ENCODE measurements at places on chromosomes 13 and 19.

DNA sequence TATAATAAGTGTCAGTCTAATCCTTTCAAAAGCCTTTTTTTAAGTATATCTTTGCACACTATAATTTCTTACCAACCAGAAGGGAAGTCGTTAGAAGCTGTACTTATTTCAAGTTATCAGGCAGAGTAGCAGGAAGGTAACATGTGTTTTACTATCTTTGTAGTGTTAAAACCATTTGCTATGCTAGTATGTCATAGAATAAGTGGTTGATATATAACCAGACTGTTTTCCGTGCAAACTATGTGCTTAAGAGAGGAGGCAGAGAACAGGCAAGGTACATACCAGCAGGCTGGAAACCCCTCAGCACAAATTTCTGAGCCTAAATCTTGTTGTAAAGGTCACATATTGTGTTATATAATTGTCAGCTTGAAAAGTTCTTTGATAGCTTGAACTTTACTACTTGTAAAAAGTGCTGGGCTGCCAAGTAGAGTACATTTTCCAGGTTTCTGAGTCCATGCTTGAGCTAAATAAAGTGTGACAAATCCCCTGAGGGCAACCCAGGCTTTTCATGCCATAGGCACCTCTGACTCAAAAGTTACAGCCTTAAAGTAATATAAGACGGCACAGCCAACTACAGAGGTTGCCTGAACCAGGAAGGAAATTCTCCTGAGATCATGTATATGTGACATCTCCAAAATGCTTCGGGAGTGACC is 1297.4 kb downstream of the PCDH9 start:
- no peaks in the 10 kb centered on the region for H3K27me3 ChIP-seq
- H3K27ac ChIP-seq, result no peak overlapping the region
- no peak for DNase-seq
- no peak overlapping the region for H3K4me3 ChIP-seq
- no peaks in the 10 kb centered on the region for H3K4me1 ChIP-seq

- no peak overlapping the region for H3K27ac ChIP-seq
- no peaks in the 10 kb centered on the region for H3K4me1 ChIP-seq
- H3K27me3 ChIP-seq, result no peaks in the 10 kb centered on the region
- no peak for DNase-seq
- H3K36me3 ChIP-seq, result no peaks in the 10 kb centered on the region
Measured at GRCh38 chr13:106036870-106037269, 498.6 kb downstream of the EFNB2 start.

DNA sequence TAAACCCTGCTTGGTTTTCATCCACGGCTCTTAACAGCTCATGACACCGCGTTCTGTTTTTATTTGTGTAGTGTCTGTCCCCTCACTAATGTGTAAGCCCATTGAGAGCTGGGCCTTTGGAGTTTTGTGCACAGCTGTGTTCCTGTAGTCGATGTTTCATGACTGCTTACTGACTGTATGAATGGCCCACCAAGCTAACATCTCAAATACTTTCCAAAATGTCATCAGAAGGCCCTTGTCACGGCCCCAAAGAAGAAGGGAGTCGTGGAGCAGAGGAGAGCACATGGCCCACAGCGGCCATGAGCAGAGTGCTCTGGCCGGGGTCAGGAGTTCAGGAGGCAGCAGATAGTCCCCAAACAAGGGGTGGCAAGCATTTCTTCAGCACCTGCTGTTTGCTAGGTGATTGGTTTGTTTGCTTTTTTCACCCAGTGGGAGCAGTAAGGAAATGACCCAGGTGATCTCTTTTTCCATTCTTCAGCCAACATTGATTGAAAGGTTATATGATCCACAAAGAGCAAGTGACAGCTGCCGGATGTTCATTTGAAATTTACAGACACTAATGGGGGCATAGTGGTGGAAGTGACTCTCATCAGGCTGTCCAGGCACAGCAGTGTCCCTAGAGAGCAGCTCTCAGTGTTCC is 315.2 kb downstream of the ATP8A2 start:
- no peaks in the 10 kb centered on the region for H3K36me3 ChIP-seq
- 0 out of 2 replicates have a peak overlapping the region, but pooled peaks have one; percentile 30 for H3K27ac ChIP-seq
- H3K27me3 ChIP-seq, result no peaks in the 10 kb centered on the region
- no peak for DNase-seq
- H3K4me1 ChIP-seq, result peaks cover 20% of the 10 kb centered on the region
- no peak overlapping the region for H3K4me3 ChIP-seq

- DNase-seq, result no peak
- H3K4me3 ChIP-seq, result no peak within 1 kb of the TSS
- H3K27me3 ChIP-seq, result no peaks in the 10 kb centered on the region
- H3K36me3 ChIP-seq, result no peaks in the 10 kb centered on the region
Measured at GRCh38 chr13:36432106-36432544, at the start of gene CCNA1. CCNA1 (plus strand) TSS chr13:36432495; CDS start chr13:36433057, 562 bp downstream.

DNA sequence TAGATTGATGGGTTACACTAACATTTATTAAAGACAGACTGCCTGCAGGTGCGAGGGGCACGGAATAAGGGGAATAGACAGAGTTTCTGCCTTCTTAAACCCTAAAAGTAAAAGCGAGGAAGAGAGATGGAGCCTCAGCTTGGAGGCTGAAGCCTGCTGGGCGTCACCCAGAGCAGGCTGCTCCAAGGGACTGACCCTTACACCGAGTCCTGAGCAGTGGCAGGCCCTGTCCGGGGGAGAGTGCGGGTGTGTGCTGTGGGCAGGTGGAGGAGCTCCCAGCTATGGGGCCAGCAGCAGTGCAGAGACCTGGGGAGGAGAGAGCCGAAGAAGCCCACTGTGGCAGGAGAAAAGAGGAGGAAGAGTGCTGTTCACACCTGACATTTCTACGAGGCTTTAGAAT is 86.4 kb downstream of the SOX1 start:
- no peaks in the 10 kb centered on the region for H3K27me3 ChIP-seq
- no peak overlapping the region for H3K4me3 ChIP-seq
- H3K36me3 ChIP-seq, result no peaks in the 10 kb centered on the region
- no peak for DNase-seq
- no peaks in the 10 kb centered on the region for H3K4me1 ChIP-seq

DNA sequence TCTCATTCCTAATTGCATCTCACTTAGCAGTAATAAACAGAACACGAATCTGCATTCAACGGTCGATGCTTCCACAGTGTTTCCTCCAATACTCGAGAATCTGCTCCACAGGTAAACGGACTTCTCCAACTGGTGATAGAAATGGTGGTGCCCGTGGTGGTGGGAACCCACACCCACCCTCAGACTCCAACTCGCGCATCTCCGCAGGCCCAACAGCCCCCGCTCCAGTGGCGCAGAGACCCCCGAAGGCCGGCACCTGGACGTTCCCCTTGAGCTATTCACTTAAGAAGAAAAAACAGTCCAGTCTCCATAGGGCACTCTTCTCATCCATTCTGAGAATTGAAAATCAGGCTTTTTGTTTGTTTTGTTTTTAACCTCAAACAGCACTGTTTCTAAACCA is 13.8 kb upstream of the RASA3 start:
- H3K36me3 ChIP-seq, result no peaks in the 10 kb centered on the region
- DNase-seq, result no peak
- no peak overlapping the region for H3K4me3 ChIP-seq
- no peaks in the 10 kb centered on the region for H3K27me3 ChIP-seq
- H3K4me1 ChIP-seq, result peaks cover 83% of the 10 kb centered on the region
- H3K27ac ChIP-seq, result no peak overlapping the region

DNA sequence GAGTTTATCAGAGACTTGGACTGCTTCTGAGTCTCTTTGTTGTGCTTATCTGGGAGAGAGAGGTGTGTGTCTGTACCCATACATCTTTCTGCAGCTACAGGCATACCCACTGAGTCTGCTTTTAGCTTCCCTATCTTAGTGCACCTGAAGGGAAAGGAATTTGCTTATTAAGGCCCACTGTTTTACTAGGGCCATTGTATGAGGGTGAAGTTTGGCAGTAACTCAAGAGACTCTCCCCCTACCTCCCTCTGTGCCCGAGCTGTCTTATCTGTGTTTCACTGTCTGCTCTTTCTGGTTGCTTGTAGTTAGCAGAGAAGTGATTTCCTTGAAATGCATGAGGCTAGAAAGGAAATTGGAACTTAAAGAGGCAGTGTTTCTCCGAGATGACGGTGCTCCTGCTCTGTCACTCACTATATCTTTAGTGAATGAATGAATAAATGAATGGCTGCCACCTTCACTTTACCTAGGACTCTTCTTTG is 678 bp upstream of the CD33 start:
- no peak overlapping the region for H3K4me3 ChIP-seq
- H3K27ac ChIP-seq, result no peak overlapping the region
- H3K4me1 ChIP-seq, result no peaks in the 10 kb centered on the region

GRCh38 chr13:60463787-60464186 is 66.8 kb downstream of the TDRD3 start:
- H3K4me1 ChIP-seq, result no peaks in the 10 kb centered on the region
- no peak for DNase-seq
- H3K27ac ChIP-seq, result no peak overlapping the region
- H3K27me3 ChIP-seq, result no peaks in the 10 kb centered on the region
- peaks cover 21% of the 10 kb centered on the region for H3K36me3 ChIP-seq
- no peak overlapping the region for H3K4me3 ChIP-seq

- H3K27ac ChIP-seq, result no peak overlapping the region
- H3K27me3 ChIP-seq, result no peaks in the 10 kb centered on the region
Measured at GRCh38 chr13:45042539-45042938, 53.2 kb downstream of the GPALPP1 start.

DNA sequence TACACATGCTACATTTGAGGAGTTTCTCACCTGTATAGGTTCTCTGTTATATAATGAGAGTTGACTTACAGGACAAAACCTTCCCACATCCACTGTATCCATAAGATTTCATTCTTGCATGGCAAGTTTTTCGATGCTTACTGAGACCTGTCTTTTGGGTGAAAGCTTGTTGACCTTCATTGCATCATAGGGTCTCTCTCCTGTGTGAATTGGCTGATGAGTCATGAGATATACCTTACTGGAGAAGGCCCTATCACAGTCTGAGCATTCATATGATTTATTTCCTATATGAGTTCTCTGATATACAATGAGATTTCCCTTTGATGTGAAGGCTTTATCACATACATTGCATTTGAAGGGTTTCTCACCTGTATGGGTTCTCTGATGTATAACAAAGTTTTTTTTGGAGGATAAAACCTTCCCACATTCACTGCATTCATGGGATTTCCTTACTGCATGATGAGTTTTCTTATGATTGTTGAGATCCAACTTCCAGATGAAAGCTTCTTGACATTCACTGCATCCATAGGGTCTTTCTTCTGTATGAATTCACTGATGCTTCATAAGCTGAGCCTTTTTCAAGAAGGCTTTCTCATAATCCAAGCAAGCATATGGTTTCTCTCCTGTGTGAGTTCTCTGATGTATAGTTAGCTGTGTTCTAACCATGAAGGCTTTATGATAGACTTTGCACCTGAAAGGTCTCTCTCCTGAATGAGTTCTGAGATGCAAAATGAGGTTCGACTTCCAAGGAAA is 25.7 kb downstream of the ZNF577 start:
- H3K4me3 ChIP-seq, result no peak overlapping the region
- DNase-seq, result no peak
- H3K36me3 ChIP-seq, result peaks cover 32% of the 10 kb centered on the region
- H3K27me3 ChIP-seq, result no peaks in the 10 kb centered on the region
- H3K4me1 ChIP-seq, result no peaks in the 10 kb centered on the region
- no peak overlapping the region for H3K27ac ChIP-seq

DNA sequence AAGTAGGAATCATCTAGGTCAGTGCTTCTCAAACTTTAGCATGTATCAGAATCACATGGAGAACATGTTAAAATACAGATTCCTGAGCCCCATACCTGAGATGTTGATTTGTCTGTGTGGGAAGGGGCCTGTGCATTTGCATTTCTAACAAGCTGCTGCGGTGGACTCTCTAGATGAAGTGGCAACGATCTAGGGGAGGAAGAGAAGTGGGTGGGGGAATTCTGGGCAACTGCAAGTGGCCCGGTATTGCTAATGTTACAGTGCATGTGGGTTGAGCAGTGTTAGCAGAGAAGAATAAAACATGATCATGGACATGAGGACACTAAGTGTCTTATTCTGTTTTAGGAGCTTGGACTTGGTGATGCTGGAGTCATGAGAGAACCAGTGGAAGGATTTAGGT is 329.0 kb downstream of the OLFM4 start:
- H3K36me3 ChIP-seq, result no peaks in the 10 kb centered on the region
- H3K4me3 ChIP-seq, result no peak overlapping the region
- H3K4me1 ChIP-seq, result no peaks in the 10 kb centered on the region
- no peak for DNase-seq
- no peaks in the 10 kb centered on the region for H3K27me3 ChIP-seq

DNA sequence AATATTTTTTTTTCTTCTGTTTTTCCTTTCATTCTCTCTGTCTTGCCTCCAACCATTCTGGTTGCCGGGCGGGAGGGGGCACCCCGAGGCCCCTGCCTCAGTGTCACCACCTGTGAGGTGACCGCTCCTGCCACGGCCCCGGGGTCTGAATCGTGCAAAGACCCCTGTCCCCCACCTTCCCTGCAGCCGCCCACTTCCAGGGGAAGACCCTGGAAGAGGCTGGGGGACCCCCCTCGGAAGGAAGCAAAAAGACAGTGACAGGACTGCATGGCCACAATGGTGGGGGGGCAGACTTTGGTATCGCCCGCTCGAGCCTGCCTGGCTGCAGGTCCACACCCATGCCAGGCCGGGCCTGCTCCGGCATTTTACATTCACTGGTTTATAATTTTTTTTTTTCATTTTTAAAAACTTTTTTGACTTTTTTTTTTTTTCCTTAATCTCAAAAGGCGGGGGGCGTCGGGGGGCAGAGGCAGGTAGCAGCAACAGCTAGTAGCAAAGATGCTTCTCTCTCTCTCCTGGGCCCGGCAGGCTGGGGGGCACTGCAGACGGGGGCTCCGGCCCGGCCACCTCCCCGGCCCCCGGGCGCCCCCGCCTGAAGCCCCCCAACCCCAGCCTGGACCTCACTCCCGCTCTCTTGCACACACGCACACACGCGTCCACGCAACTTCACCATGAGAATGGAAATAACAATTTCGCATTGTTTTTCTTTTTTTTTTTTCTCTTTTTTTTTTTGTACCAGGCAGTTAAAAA is 22.6 kb downstream of the ZBTB7A start:
- no peaks in the 10 kb centered on the region for H3K4me1 ChIP-seq
- H3K36me3 ChIP-seq, result peaks cover 56% of the 10 kb centered on the region
- no peaks in the 10 kb centered on the region for H3K27me3 ChIP-seq
- no peak overlapping the region for H3K4me3 ChIP-seq
- H3K27ac ChIP-seq, result no peak overlapping the region

- no peaks in the 10 kb centered on the region for H3K27me3 ChIP-seq
- peak within 1 kb of the TSS; percentile 30 for H3K4me3 ChIP-seq
- peaks cover 39% of the 10 kb centered on the region for H3K4me1 ChIP-seq
- DNase-seq, result peak; percentile 77
Measured at GRCh38 chr19:3365836-3366752, at the start of gene NFIC. NFIC (plus strand) TSS chr19:3366583; CDS start chr19:3366637, 54 bp downstream.

- peaks cover 60% of the 10 kb centered on the region for H3K4me1 ChIP-seq
- peak overlapping the region; percentile 58 for H3K27ac ChIP-seq
- H3K36me3 ChIP-seq, result no peaks in the 10 kb centered on the region
- no peak overlapping the region for H3K4me3 ChIP-seq
- DNase-seq, result peak; percentile 35
Measured at GRCh38 chr13:50599046-50599445, 244.4 kb downstream of the DLEU7 start.

All from DND-41 (cell line).